ENCODE measurements at places on chromosomes 11 and 22. TPM values are rescaled to one million over a fixed set of nuclear protein-coding genes. Genes with fewer than 3 reads are reported as not detected.

The MS4A3 gene
- total RNA-seq: not detected

The RFPL1 gene
- total RNA-seq: not detected

The AQP11 gene
- 2.8 TPM for total RNA-seq

The TMPRSS13 gene
- not detected for total RNA-seq

The BDNF gene
- 8.1 TPM for total RNA-seq

The NFAM1 gene
- total RNA-seq: not detected

The SMTNL1 gene
- not detected for total RNA-seq

The TUG1 gene
- 67.3 TPM for total RNA-seq

The ACR gene
- total RNA-seq: not detected

The STX3 gene
- total RNA-seq: 17.9 TPM

The OR51B2 gene
- not detected for total RNA-seq

The AIFM3 gene
- 0.45 TPM for total RNA-seq

The MMP10 gene
- total RNA-seq: 3.6 TPM

The CCDC73 gene
- total RNA-seq: not detected

The TTLL1 gene
- total RNA-seq: 23.1 TPM

The RIN1 gene
- total RNA-seq: 10.1 TPM

The OR4D5 gene
- total RNA-seq: not detected

The CSF2RB gene
- 0.98 TPM for total RNA-seq

The NAGA gene
- total RNA-seq: 14.8 TPM

The LINC01488 gene
- not detected for total RNA-seq

The TMEM151A gene
- 0.27 TPM for total RNA-seq
